ENCODE measurements at places on chromosomes 6 and 20. TPM values are rescaled to one million over a fixed set of nuclear protein-coding genes. Genes with fewer than 3 reads are reported as not detected.

GRCh38 chr6:51983564-51983963, 103.8 kb downstream of the PKHD1 start:
- H3K4me3 ChIP-seq, result no peak overlapping the region
- no peaks in the 10 kb centered on the region for H3K36me3 ChIP-seq
- DNase-seq, result no peak
- no peaks in the 10 kb centered on the region for H3K27me3 ChIP-seq
- H3K4me1 ChIP-seq, result no peaks in the 10 kb centered on the region
- H3K27ac ChIP-seq, result no peak overlapping the region

DNA sequence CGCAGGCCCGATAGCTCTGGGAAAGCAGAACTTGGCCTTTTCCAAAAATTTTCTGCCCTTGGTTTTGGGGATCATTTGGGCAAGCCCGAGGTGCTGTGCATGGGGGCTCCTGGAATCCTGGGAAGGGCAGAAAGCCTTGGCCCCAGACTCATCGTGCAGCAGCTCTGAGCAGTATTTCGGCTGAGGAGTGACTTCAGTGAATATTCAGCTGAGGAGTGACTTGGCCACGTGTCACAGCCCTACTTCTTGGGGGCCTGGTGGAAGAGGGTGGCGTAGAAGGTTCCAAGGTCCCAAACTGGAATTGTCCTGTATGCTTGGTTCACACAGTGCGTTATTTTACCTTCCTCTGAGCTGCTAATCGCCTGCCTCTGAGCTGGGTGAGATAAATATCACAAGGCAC, 1.1 kb upstream of the BMP2 start:
- DNase-seq, result no peak
- H3K4me3 ChIP-seq, result no peak overlapping the region
- no peaks in the 10 kb centered on the region for H3K27me3 ChIP-seq
- H3K36me3 ChIP-seq, result no peaks in the 10 kb centered on the region
- H3K4me1 ChIP-seq, result no peaks in the 10 kb centered on the region

DNA sequence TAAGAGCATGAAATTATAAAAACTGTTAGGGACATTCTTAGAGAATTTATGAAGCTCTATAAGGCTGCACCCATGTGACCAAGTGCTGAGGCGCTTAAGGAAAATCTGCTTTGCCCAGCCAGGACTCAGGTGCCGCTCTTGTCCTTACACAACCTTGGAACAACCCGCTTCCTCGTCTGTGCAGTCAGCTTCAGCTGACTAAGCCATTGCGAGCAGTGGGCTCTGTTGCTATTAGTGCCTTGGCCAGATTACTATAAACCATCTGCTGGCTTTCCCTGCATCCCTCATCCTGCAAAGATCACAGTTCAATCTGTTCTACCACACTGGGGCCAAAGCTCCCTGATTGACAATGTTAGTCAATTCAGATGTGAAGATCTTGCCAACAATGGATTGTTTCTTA, 89.1 kb upstream of the E2F3 start:
- no peak overlapping the region for H3K4me3 ChIP-seq
- H3K36me3 ChIP-seq, result no peaks in the 10 kb centered on the region
- no peak overlapping the region for H3K27ac ChIP-seq

- peaks cover 5% of the 10 kb centered on the region for H3K36me3 ChIP-seq
- H3K4me3 ChIP-seq, result no peak overlapping the region
- H3K4me1 ChIP-seq, result peaks cover 14% of the 10 kb centered on the region
- DNase-seq, result no peak
- no peaks in the 10 kb centered on the region for H3K27me3 ChIP-seq
Measured at GRCh38 chr6:106255306-106255705, 70.3 kb downstream of the ATG5 start.

DNA sequence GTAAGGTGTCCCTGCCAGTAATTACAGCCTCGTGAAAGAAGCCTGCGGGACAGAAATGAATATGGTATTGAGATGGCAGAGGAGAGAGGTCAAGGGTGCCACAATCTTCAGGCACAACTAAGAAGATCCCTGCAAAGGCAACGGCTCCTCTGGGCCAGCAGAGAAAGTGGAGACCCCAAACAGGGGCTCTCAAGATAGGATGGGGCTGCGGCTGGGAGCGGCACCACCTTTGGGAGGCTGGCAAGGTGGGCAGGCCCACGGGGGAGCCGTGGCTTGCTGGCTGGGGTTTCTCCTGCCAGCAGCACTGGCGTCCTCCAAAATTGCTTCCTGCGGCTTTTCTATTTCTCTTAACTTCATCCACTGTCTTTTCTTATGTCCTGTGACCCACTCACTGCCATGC, 183.6 kb upstream of the QKI start:
- no peak overlapping the region for H3K27ac ChIP-seq
- H3K27me3 ChIP-seq, result no peaks in the 10 kb centered on the region
- no peak overlapping the region for H3K4me3 ChIP-seq

DNA sequence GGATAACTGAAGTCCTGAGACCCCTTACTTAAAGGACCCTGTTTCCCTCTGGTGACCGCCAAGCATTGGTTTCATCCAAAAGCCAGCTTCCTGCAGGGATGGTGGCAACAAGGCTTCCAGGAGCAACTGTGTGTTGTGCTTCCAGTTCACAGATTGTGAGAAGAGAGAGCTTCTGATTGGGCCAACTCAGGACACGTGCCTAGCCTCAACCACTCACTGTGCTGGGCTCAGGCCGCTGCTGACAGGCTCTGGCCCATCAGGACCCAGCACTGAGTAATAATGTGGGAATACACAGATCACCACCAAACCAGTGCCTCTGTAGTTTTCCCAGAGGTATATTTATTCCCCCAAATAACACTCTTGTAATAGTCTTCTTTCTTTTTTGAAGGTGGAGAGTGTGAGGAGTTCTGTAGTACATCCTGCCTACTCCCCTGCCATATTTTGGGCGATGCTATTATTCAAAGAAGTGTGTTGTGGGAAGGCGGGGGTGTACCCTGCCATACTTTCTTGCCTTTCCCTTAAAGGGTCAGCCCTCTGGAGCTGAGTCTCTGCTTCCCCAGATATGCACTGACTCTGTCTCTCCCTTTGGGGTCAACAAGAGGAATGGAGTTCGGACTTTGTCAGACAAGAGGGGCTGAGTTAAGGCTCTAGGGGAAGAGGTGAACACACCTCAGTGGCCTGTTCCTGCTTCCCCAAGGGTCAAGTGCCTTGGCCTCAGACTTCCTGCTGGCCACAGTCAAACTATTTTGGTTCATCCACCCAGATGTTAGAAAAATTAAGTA, 23.2 kb downstream of the PPP1R16B start:
- no peaks in the 10 kb centered on the region for H3K27me3 ChIP-seq
- peaks cover 30% of the 10 kb centered on the region for H3K4me1 ChIP-seq
- no peak overlapping the region for H3K27ac ChIP-seq
- H3K36me3 ChIP-seq, result 0 out of 2 replicates have a peak, but pooled peaks cover 2% of the 10 kb centered on the region
- no peak overlapping the region for H3K4me3 ChIP-seq

DNA sequence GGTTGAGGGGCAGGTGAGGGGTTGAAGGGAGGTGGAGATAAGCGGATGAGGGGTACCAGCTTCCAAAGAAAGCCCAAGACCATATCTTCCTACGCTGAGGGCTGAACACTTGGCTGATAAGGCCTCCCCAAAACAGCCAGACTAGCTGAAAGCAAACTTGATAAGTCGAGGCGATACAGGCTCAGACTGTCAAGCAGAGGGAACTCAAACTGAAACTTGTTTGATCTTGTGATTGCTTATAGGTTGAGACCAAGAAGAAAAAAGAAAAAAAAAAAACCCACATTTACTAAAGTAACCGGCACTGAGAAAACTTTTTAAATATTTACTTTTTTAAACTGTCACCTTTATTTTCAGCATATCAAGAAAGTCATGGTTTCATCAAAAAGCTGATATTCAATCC, 73.6 kb downstream of the TRERF1 start:
- no peak overlapping the region for H3K4me3 ChIP-seq
- no peaks in the 10 kb centered on the region for H3K27me3 ChIP-seq
- no peak for DNase-seq
- no peak overlapping the region for H3K27ac ChIP-seq
- no peaks in the 10 kb centered on the region for H3K4me1 ChIP-seq

- H3K4me3 ChIP-seq, result no peak overlapping the region
- no peaks in the 10 kb centered on the region for H3K4me1 ChIP-seq
- DNase-seq, result no peak
- 0 out of 2 replicates have a peak, but pooled peaks cover 9% of the 10 kb centered on the region for H3K27me3 ChIP-seq
- no peak overlapping the region for H3K27ac ChIP-seq
Measured at GRCh38 chr6:166286839-166287271, 21.3 kb downstream of the PRR18 start.

DNA sequence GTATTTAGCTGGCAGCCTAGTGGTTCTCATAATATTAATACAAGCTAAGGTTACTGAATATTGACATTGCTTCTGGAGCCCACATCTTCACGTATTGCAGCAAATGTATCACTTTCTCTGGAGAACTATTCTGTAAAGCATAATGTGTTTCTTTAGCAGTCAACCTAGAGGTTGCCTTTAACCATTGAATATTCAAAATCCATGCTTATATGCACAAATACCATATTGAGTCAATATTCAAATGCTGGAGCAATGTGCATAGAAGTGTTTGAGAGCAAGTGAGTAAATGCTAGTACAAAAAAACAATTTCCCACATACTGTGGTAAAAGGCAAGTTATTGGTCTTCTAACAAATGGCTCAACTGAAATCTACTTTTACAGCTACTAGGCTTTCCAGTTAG, 231.8 kb downstream of the TRDN start:
- H3K4me3 ChIP-seq, result no peak overlapping the region
- DNase-seq, result no peak
- no peaks in the 10 kb centered on the region for H3K4me1 ChIP-seq
- no peak overlapping the region for H3K27ac ChIP-seq

GRCh38 chr6:69280858-69281257, 516.0 kb downstream of the LMBRD1 start:
- no peaks in the 10 kb centered on the region for H3K36me3 ChIP-seq
- H3K4me3 ChIP-seq, result no peak overlapping the region
- H3K27me3 ChIP-seq, result no peaks in the 10 kb centered on the region
- H3K4me1 ChIP-seq, result peaks cover 10% of the 10 kb centered on the region
- H3K27ac ChIP-seq, result no peak overlapping the region
- DNase-seq, result no peak

DNA sequence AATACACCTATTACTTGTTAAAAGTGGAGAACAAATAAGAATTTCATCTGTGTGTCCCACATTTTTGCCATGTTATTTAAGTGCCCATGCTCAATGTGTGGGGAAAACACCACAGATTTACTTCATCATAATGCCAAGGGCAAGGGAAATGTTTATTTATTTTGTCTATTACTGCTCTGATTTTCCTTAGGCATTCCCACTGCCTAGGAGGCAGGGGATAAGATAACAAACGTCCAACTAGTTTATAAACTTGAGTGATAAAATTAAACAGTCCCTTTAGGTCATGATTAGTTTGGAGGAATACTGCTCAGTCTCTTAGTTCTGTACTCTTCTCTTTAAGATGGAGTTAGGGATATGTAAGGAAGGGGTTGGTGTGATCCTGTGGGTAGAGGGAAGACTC, 598.4 kb upstream of the MARCKS start:
- no peak overlapping the region for H3K27ac ChIP-seq
- no peak for DNase-seq
- no peaks in the 10 kb centered on the region for H3K36me3 ChIP-seq

GRCh38 chr20:40575851-40576250, 113.2 kb downstream of the MAFB start:
- H3K27ac ChIP-seq, result no peak overlapping the region
- no peak overlapping the region for H3K4me3 ChIP-seq
- no peaks in the 10 kb centered on the region for H3K4me1 ChIP-seq
- no peaks in the 10 kb centered on the region for H3K36me3 ChIP-seq
- no peaks in the 10 kb centered on the region for H3K27me3 ChIP-seq

GRCh38 chr20:50678169-50678898, 13.0 kb downstream of the RIPOR3 start:
- no peaks in the 10 kb centered on the region for H3K27me3 ChIP-seq
- H3K4me1 ChIP-seq, result peaks cover 19% of the 10 kb centered on the region
- no peaks in the 10 kb centered on the region for H3K36me3 ChIP-seq
- no peak for DNase-seq
- H3K4me3 ChIP-seq, result no peak overlapping the region

METTL24 gene
- not detected for total RNA-seq

CGAS gene
- total RNA-seq, result 16.5 TPM

PRRT1 gene
- 0.25 TPM for total RNA-seq

TSPO2 gene
- not detected for total RNA-seq

LY6G6D gene
- not detected for total RNA-seq

MOG gene
- total RNA-seq, result not detected

BTN3A1 gene
- total RNA-seq, result 0.51 TPM

NNAT gene
- not detected for total RNA-seq
